Activated CD8-positive, alpha-beta memory T cell treated with anti-CD3 and anti-CD28 coated beads, Interleukin-2, amount 50 U/mL, for 4 hours (primary cell): ENCODE measurements at places on chromosomes 6 and 20.

- DNase-seq, result no peak
These were observed at the start of gene CLPSL1 for GRCh38 chr6:35780719-35781118. Gene CLPSL1, plus strand, starts transcription at chr6:35781019. Its CDS starts 92 bp downstream, at chr6:35781111.

DNA sequence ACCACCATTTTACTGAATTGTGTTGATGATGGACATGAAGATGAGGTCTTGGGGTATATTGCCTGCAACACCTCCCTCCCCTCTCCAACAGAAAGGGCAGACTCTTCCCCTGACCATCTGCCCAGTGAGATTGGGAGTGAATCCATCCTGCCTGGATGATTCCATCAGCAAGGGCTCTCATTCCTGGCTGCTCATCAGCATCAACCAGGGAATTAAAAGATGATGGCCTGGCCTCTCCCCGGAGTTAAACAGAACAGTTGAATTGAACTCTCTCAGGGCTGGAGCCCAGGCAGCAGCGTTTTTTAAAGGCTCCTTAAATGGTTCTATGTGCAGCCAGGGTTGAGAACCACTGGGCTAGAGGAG, 14.6 kb upstream of the MRPS18A start:
- no peak for DNase-seq

GRCh38 chr6:87139236-87139635, 16.1 kb upstream of the ZNF292 start:
- peak; percentile 25 for DNase-seq

DNA sequence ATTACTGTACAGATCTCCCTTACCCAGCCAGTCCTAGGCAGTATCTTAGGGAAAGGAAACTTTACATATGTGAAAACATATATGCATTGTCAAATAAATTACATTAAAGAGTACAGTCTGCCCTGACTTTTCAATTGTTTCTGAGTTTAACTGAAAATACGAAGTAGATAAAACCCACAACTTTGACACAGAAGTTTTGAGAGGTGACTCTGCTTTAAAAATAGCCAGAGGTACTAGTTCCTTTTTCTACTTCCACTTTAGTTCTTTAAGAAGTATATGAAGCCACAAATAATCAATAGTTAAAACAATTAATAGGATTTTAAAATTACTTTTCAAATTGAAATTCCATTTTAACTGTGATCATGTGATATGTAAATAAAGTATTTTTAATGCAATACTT, 62.9 kb downstream of the BMP5 start:
- DNase-seq, result no peak

- DNase-seq, result no peak
These were observed 58.2 kb downstream of the DNAH8 start for GRCh38 chr6:38773338-38773737.

DNA sequence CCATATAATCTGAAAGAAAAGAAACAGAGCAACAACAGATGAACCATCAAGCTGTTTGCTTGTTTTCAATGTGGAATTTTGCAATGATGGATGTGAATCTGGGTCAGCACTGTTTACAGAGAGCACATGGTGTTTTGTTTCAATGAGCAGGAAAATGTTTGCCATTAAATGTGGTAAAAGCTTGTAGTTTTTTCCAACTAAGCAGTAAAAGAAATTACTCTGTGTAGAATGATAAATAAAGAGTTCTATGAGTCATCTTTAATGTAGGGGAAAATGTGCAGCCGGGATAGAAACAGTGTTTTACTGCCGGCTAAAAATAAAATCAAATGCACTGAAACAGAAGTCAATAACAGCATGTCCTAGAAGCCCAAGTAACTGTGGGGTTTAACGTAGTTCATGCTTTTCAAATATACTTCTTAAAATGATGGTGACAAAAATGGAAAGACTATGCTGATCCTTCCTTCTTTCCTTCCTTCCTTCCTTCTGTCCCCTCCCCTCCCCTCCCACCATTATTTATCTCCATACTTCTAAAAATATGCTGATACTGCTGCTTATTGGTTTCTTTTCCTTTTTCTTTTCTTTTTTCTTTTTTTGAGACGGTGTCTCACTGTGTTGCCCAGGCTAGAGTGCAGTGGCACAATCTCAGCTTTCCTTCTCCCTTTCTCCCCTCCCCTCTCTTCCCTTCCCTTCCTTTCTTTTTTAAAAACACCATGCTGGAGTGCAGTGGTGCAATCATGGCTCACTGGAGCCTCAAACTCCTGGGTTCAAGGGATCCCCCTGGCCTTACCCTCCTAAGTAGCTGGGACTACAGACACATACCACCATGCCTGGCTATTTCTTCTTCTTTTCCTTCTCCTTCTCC, 6.3 kb upstream of the NAA20 start:
- no peak for DNase-seq

DNA sequence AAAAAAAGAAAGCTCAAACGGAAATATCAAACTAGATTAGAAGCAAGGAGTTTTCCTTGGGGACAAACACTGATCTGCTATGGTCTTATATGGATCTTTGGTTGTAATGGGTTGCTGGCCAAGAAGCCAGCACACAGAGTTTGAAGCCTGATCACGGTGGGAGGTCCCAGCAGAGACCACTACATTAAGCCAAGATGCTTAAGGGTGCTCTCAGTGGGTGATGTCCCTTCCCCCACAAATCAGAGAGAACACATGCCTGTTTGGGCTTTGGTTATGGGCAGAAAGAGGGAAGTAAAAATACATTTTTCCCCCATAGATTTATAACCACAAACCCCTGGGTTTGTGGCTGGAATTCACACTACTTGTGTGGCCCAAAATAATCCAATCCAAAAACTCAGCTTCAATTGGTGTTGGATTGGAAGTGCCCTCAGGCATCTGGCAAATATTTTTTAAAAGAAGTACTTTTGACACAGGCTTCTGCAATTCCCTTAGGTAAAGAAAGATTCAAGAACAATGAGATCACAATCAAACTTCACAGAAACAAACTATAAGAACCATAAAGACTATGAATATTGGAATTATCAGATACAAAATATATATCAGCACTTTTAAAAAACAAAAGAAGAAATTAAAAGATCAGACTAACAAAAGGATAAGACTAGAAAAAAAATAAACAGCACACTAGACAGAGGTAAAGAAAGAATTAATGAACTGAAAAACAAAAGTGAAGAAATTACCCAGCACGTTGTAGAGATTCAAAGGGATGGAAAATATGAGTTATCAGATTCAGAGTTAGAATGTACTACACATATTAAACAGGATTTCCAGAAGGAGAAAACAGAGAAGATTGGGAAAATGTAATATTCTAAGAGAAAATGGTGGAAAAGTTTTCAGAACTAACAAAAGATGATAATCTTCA, 44.7 kb downstream of the ESF1 start:
- no peak for DNase-seq

- no peak for DNase-seq
These were observed 63.7 kb downstream of the PSMG4 start for GRCh38 chr6:3322366-3322890.

GRCh38 chr6:170367241-170367640, 60.7 kb downstream of the FAM120B start:
- no peak for DNase-seq

DNA sequence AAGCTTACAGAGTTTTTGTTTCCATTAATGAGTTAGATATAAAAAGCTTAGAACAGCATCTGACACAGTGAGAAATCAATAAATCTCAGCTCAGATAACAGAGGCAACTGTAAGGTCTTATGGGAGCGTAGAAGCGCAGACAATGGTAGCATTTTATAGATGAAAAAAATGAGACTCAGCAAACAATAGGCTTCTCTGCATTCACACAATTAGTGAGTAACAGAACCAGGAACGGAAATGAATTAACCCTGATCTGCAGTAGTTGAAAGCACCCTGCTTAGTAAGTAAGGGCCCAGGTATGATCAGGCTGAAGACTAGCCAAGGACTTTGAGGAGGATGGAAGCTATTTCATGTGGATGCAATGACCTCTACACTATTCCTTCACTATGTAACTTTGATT, 147.2 kb upstream of the EYA4 start:
- DNase-seq, result no peak

- DNase-seq, result no peak
These were observed 106.5 kb downstream of the PHF3 start for GRCh38 chr6:63742060-63742459.

DNA sequence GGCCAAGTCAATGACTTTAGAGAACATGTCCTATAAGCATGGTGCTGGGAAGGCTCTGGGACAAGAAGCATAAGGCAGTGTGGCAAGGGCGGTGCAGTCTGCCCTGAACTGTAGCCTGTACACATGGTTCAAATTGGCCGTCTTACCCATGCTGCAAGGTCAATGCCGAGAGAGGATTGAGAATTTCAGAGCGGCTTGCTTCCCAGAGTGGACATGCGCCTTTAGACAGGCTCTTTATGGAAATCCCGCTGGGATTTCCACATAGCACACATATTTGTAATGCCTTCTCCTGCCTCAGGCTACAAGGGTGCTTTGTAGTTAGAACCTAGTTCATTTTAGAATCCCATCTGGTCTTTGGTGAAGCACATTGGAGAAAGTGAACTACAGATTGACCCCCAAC, 36.1 kb upstream of the CEP162 start:
- no peak for DNase-seq

DNA sequence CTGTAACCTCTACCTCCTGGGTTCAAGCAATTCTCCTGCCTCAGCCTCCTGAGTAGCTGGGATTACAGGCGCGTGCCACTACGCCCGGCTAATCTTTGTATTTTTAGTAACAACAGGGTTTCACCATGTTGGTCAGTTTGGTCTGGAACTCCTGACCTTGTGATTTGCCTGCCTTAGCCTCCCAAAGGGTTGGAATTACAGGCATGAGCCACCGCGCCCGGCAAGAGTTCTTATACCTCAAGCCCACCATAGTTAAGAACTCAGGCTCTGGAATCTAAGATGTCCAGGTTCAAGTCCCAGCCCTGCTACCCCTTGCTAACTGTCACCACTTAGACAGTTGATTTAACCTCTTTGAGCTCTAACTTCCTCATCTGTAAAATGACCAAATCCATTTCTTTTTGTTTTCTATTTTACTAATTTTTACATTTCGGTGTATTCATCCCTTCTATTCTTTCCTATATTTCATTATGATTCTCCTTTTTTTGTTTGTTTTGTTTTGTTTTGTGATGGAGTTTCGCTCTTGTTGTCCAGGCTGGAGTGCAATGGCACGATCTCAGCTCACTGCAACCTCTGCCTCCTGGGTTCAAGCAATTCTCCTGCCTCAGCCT, 104.8 kb upstream of the ZNF217 start:
- no peak for DNase-seq

DNA sequence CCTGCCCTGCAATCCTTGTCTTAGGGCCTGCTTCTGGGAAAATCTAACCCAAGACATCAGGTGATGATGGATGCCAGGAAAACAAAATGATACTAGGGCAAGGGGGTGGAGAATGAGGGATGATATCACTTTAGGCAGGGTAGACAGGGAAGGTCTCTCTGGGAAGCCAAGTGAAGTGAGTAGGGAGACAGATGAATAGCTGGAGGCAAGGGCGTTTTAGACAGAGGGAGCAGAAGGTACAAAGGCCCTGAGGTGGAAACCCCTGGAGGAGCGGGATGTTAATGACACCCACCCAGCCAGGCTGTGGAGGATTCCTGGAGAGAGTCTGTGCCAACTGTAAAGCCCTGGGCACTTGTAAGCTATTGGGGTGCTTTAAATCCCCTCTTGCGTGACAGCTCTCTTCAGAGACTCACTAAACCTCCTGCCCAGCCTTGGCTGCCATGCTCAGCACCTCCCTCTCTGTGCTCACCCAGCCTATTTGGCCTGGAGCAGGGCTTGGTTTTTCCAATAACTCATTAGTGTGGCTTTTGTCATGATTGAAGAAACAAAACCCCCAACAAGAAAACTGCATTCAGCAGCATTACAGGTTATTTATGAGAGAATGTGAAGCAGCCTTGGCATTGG, 12.4 kb upstream of the MDGA1 start:
- no peak for DNase-seq

DNA sequence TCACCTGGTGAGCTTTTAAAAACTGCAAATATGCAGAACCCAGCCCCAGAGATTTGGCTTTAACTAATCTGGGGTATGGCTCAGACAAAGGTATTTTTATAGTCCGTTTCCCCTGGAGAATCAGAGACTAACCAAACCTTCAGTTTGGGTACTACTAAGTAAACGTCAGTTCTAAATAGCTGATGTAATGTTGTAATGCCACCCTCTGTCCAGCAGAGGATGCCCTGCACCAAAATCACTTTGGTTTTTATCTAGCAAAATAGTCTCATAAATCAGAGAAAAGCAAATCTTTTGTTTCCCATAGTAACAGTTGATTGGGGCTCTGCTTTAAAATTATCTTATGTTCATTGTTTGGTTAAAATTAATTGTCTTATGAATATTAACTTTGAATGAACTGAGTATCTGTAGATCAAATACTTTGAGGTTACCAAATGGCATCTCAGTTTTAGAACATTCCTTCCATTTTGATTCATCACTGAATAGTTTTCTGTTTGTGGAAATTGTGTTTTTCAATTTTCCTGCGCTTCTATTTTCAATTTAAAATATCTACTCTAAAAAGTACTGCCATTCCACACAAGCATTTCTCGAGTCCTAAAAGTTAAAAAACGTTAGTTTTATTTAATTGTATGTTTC, 278.3 kb upstream of the PLCB4 start:
- DNase-seq, result no peak

DNA sequence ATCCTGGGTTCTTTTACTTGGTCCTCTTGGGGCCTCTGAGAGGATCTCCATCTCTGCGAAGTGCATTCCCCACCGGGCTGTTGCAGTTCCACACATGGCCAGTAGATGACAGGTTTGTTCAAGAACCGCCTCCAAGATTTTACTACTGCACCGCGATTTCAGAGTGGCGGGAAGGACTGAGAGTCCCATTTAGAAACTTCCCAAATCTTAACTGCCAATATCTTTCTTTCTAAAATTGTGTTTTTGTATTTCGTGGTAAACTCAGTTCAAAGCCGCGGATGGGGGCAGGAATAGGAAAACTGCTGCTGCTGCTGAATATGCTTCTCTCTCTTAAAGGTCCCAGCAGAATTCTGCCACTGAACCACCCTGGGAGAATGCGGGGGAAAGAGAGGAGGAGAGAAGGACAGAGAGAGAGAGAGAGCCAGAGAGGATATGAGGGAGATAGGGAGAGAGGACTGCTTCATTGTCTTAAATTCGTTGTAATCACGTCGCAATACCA, 8.6 kb upstream of the BTNL2 start:
- DNase-seq, result peak; percentile 78

- no peak for DNase-seq
These were observed 31.7 kb upstream of the ASXL1 start for GRCh38 chr20:32326504-32326845.

DNA sequence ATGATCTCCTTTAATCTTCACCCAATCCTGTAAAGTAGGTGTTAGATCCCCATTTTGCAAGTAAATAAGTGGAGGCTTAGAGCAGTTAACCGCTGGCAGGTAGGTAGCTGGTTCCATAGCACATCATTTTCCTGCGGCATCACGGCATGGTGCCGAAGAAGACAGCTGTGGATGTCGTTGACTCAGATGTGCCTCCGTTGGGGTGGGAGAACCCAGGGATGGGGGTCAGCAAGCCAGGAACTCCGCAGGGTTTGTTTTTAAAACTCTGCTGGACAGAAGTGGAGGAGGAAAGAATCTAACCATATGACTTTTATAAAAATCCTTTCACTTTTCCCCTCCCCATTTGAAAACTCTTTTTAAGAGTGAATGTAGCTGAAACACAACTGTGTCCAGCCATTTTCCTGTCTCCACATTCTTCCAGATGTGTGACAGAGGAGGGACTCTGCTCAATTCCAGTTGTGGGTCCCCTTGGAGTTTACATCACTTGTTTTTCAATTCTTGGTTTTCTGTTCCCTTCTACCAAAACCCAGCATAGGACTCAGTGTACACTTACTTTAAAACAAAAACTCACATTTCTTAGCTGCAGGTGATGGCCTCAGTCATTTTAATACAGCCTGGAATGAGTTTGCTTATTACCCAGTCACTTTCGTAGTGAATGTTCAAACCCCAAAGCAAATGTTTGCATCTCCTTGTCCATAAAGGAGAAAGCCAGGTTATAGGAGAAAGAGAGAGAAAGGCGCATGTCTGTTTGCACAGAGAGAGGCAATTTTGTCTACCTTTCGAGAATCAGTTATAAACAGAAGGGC, 27.6 kb upstream of the PI16 start:
- DNase-seq, result no peak
